ENCODE measurements at places on chromosomes 6 and 20. TPM values are rescaled to one million over a fixed set of nuclear protein-coding genes. Genes with fewer than 3 reads are reported as not detected.

Gene SAPCD1
- 2.7 TPM for total RNA-seq

Gene WFDC5
- total RNA-seq = not detected

DNA sequence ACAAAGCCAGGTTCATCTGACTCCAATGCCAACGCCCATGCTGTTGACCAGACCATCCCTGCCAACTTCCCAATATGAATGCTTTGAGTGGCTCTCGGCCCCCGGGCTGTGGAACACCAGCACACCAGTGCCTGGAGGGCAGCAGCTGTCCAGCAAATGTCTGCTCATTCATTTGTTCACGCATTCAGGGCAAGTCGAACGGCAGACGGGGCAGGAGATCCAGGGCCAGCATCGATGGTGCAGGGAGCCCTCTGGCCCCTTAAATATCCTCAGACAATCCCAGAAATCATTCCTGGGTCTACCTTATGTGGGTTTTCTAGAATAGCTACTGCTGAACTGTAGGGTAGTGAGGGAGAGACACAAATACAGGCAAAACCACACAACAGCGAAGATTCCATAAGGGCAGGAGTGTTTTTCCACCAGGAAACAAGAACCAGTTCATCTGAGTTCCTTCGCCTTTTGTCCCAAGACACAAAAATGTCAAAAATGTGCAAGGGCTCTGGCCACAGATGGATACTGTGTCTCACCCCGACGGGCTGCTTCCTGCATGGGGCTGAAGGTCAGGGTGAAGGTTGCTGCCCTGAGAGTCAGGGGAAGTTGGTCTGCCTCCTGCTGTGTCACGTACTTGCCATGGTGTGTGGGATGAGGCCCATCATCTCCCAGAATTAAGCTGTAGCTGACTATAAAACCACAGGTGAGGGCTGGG lies 15.5 kb downstream of the RIPOR3 start:
- DNase-seq = no peak

GRCh38 chr6:157272866-157273755 lies 50.2 kb downstream of the TMEM242 start:
- no peak for DNase-seq

- DNase-seq = peak; percentile 74
These were observed 50.8 kb upstream of the NRN1 start for GRCh38 chr6:6057442-6058053.

DNA sequence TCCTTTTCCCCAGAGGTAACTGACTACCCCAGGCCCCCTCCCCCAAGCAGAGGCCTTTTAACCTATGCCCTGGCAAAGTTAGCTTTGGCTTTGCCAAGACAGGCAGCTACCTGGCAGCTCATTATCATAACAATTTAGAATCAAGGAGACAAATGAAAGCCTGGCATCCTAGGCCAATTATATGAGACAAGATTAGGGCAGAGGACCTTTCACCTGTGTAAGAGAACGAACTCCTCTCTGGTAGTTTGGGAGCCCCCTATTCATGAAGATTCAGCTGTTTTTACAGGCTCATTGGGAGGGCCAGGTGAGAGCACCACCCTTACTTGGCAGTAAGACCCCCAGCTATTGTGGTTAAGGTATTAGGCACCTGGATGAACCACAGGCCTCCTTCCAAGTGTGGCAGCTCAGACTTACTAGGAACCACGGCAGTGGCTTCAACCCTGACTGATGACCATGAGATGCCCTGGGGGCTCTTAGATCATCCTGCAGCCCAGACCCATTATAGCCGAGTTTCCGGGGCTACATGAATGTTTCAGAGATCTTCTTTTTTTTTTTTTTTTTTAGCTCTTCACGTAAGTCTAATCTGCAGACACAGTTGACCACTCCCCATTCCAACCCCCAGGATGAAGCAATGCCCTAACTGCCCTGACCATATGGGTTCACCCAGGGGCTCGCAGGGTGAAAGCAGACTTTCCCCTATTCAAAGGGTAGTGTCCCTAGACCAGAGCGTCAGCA lies 56.2 kb downstream of the RAB44 start:
- no peak for DNase-seq

- no peak for DNase-seq
These were observed 56.1 kb downstream of the DLGAP4 start for GRCh38 chr20:36362261-36362660.

- no peak for DNase-seq
These were observed 50.7 kb upstream of the PRND start for GRCh38 chr20:4671015-4671414.

GRCh38 chr20:53826597-53827291 lies 233.1 kb upstream of the ZNF217 start:
- DNase-seq = peak; percentile 55

- no peak for DNase-seq
These were observed 82.9 kb downstream of the ANKRD60 start for GRCh38 chr20:58145506-58146080.

Measured in muscle of leg (tissue), 16 donors.